ENCODE measurements at places on chromosomes 6 and 20. TPM values are rescaled to one million over a fixed set of nuclear protein-coding genes. Genes with fewer than 3 reads are reported as not detected.

The TTK gene
- total RNA-seq = 0.55 TPM

- H3K27ac ChIP-seq = no peak overlapping the region
- no peak for DNase-seq
- H3K4me1 ChIP-seq = no peaks in the 10 kb centered on the region
- H3K27me3 ChIP-seq = no peaks in the 10 kb centered on the region
These were observed 2.2 kb downstream of the SMLR1 start for GRCh38 chr6:130829333-130829910.

DNA sequence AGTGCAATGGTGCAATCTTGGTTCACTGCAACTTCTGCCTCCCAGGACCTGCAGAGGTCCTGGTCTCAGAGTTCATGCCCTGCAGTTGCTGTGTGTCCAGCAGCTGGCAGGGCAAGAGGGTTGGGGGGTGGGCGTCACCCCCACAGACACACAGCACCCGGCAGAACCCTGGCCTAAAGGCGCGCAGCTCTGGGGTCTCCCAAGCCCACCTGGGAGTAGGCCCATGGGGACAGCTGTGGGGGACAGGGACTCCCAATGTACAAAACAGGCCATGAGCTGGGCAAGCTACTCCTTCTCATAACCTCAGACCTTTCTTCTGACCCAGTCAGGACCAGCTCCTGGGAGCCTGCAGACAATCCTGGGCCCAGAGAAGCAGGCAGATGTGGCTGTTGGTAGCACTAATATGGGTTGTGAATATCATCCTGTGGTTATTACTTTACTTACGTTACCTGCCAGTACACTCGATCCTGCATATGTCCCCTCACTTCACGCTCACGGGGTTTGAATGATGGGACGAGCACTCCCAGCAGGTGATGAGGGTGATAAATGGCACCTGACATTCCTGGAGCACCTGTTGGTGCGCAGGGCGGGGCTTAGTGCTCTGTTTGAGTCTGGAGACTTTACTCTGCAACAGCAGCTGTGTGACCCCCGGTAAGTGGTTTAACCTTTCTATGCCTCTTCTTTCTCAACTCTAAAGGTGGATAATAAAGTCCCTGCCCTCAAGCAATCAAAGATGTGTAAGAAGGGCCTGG, 39.9 kb upstream of the SULF2 start:
- no peak overlapping the region for H3K27ac ChIP-seq
- no peaks in the 10 kb centered on the region for H3K36me3 ChIP-seq
- no peaks in the 10 kb centered on the region for H3K4me1 ChIP-seq

The SMIM26 gene
- 59.5 TPM for total RNA-seq

- H3K4me1 ChIP-seq = no peaks in the 10 kb centered on the region
- H3K27ac ChIP-seq = no peak overlapping the region
- no peak for DNase-seq
- no peaks in the 10 kb centered on the region for H3K27me3 ChIP-seq
These were observed 31.8 kb upstream of the DAAM2 start for GRCh38 chr6:39760226-39760952.

- H3K4me3 ChIP-seq = no peak overlapping the region
- H3K27ac ChIP-seq = no peak overlapping the region
- H3K4me1 ChIP-seq = peaks cover 9% of the 10 kb centered on the region
- no peaks in the 10 kb centered on the region for H3K27me3 ChIP-seq
These were observed 47.0 kb downstream of the EZR start for GRCh38 chr6:158772172-158772571.

GRCh38 chr6:4794140-4794707, 18.0 kb downstream of the CDYL start:
- no peaks in the 10 kb centered on the region for H3K27me3 ChIP-seq
- H3K36me3 ChIP-seq = no peaks in the 10 kb centered on the region
- H3K4me1 ChIP-seq = peaks cover 6% of the 10 kb centered on the region
- H3K27ac ChIP-seq = no peak overlapping the region
- DNase-seq = no peak

The SLC22A7 gene
- not detected for total RNA-seq

DNA sequence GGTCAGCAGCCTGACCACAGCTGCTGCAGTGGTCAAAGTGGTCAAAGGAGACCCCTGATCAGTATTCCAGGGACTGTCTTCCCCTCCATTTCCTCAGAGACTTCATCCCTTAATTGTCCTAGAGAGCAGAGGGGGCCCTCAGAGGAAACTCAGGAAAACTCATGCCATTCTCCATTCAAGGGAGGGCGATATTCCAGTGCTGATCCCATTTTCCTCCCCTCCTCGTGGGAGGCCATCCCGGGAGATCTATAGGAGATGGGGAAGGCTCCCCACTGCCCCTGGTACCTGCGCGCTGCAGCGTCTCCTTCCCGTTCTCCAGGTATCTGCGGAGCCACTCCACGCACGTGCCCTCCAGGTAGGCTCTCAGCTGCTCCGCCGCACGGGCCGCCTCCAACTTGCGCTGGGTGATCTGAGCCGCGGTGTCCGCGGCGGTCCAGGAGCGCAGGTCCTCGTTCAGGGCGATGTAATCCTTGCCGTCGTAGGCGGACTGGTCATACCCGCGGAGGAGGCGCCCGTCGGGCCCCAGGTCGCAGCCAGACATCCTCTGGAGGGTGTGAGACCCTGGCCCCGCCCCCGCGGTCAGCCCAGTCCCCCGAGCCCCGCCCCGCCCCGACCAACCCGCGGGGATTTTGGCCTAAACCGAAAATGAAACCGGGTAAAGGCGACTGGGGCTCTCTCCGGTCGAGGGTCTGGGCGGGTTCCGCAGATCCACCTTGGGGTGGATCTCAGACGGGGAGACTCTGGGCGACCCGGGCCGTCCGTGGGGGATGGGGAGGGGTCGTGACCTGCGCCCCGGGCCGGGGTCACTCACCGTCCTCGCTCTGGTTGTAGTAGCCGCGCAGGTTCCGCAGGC, 878 bp downstream of the HLA-C start:
- H3K4me1 ChIP-seq = peaks cover 5% of the 10 kb centered on the region
- H3K36me3 ChIP-seq = peaks cover 9% of the 10 kb centered on the region
- DNase-seq = peak; percentile 82
- H3K27ac ChIP-seq = peak overlapping the region; percentile 96

DNA sequence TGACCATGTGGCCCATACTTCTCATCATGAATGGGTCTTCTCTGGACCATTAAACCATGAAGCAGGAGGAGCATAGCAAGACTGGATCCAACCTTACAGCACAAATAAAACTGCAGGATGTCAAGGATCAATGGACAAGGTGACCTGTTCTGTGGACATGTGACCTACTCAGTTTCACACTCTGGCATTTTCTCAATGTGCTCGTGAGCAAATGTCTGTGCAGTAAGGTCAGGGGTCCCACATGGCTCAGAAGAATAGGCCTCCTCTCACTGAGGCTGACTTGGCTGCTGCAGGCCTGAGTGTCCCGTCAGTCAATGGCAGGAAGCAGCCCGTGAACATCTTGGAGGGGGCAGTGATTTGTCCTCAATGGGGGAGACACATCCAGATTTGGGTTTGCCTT, 60.2 kb upstream of the IL20RA start:
- no peak for DNase-seq
- no peaks in the 10 kb centered on the region for H3K4me1 ChIP-seq
- no peaks in the 10 kb centered on the region for H3K36me3 ChIP-seq
- H3K4me3 ChIP-seq = no peak overlapping the region
- H3K27me3 ChIP-seq = no peaks in the 10 kb centered on the region
- H3K27ac ChIP-seq = no peak overlapping the region

The BTBD3 gene
- 31.1 TPM for total RNA-seq

GRCh38 chr6:40410821-40411220, 176.3 kb downstream of the LRFN2 start:
- no peak for DNase-seq
- H3K27ac ChIP-seq = no peak overlapping the region
- H3K4me3 ChIP-seq = no peak overlapping the region

DNA sequence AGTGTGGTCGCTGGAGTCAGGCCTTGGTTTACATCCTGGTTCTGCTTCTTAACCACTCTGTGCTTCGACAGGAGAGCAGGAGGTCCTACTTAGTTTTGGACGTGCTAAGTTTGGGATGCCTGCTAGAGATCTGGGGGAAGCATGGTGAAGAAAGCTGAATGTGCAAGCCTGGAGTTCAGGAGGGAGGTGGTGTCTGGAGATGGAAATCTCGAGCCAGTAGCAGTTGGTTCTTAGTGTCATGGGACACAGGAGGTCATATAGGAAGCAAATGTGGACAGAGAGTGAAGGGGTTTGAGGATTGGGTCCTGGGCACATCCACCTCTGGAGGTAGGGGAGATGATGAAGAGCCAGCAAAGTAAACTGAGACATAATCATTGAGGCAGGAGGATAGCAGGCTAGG, 131.4 kb downstream of the SYCP2 start:
- H3K4me3 ChIP-seq = no peak overlapping the region
- H3K27ac ChIP-seq = no peak overlapping the region
- no peaks in the 10 kb centered on the region for H3K4me1 ChIP-seq
- peaks cover 5% of the 10 kb centered on the region for H3K27me3 ChIP-seq
- no peaks in the 10 kb centered on the region for H3K36me3 ChIP-seq
- no peak for DNase-seq

The ESR1 gene
- total RNA-seq = 5.7 TPM

DNA sequence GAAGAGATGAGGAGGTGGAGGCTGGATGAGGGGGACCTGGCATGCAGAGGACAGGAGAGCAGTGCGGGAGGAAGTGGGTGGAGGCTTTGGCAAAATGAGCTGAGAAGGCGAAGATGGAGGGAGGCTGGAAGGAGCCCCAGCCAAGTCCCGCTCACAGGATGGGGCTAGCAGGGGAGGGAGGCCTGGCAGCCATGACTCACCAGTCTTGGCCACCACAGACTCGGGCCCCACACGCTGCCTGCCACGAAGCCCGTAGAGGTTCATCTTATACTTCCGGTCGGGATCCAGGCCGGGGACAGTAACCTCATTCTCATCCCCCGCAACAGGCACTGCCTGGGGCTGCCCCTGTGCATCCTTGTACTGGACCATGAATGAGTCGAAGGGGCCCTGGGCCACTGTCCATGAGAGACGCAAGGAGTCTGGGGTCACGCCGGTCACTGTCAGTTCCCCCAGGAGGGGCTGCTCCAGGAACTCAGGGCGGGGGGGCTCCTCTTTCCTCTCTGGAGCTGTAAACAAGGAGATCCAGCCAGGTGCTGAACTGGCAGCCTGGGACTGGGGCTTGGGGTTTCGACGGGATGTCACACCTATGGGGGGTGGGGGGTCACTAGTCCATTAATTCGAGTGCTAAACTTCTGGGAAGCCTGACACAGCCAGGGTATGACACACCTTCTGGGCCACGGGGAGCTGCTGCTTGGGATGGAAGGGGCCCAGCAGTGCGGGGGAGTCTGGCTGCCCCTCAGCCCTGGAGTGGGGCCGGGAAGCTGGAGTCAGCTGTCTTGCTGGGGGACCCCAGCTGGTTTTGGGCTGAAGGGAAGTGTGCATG, 27.8 kb downstream of the TNXB start:
- H3K4me3 ChIP-seq = no peak overlapping the region
- H3K27me3 ChIP-seq = no peaks in the 10 kb centered on the region
- peak overlapping the region; percentile 58 for H3K27ac ChIP-seq
- H3K36me3 ChIP-seq = peaks cover 43% of the 10 kb centered on the region

GRCh38 chr20:18851629-18852028, 38.0 kb downstream of the SCP2D1 start:
- no peak overlapping the region for H3K4me3 ChIP-seq
- no peaks in the 10 kb centered on the region for H3K27me3 ChIP-seq
- no peak overlapping the region for H3K27ac ChIP-seq
- DNase-seq = no peak
- no peaks in the 10 kb centered on the region for H3K36me3 ChIP-seq

The DNPH1 gene
- total RNA-seq = 27.6 TPM

GRCh38 chr6:17242087-17242486, 39.1 kb upstream of the RBM24 start:
- H3K4me1 ChIP-seq = no peaks in the 10 kb centered on the region
- H3K36me3 ChIP-seq = no peaks in the 10 kb centered on the region
- no peak overlapping the region for H3K4me3 ChIP-seq
- no peaks in the 10 kb centered on the region for H3K27me3 ChIP-seq
- no peak overlapping the region for H3K27ac ChIP-seq

The DZANK1 gene
- total RNA-seq = 2.7 TPM

DNA sequence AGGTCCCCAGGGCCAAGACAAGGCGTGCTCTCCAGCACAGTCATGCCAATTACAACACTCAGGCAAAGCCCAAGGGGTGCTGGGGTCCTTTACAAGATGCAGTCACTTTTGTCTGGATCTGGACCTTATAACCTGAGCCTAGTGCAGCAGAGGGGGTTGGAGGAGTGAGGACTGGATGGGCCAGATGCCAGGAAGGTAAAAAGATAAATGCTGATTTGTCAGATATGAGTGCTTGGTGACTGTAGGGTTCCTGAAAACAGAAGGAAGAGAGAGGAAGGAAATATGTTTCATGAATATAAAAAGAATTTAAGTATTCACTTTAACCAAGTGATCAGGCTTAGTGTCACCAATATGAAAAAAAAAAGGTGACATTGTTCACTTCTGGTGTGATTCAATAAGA, 43.4 kb upstream of the TFAP2A start:
- H3K27me3 ChIP-seq = no peaks in the 10 kb centered on the region
- H3K4me3 ChIP-seq = no peak overlapping the region
- H3K4me1 ChIP-seq = no peaks in the 10 kb centered on the region
- H3K27ac ChIP-seq = no peak overlapping the region
- no peak for DNase-seq
- H3K36me3 ChIP-seq = no peaks in the 10 kb centered on the region

The RNF144B gene
- total RNA-seq = 82.4 TPM

DNA sequence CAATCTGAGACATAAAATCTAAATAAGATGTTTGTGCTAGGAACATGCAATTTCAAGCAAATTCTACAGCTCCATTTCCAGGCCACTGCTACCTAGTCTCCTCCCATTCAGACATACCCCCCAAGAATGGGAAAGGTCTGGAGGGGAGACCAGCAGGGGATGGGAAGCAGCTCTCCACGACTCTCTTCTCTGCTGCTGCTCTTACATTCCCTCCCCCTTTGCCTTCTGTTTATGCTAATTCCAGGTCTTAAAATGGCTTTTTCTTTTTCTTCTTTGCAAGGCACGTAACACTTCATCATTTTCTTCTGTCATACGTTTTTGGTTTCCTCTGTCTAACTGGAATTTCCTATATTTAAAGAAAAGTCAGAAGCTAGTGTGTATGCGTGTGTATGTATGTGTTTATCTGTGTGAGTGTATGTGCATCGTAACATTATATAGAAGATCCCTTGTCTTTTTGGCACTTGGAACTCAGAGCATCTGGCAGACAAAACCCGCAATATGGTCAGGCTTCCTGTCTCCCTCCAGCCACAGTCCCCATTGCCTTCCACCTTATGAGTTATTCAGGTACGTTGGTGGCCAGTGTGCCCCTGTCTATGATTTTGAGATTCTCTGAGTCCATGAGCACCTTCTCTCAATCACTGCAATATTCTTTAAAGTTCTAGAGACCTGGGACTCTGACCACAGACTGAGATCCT, 493.7 kb downstream of the BTBD3 start:
- H3K36me3 ChIP-seq = no peaks in the 10 kb centered on the region
- DNase-seq = no peak
- no peak overlapping the region for H3K27ac ChIP-seq
- no peak overlapping the region for H3K4me3 ChIP-seq
- no peaks in the 10 kb centered on the region for H3K4me1 ChIP-seq

- H3K27me3 ChIP-seq = no peaks in the 10 kb centered on the region
- DNase-seq = peak; percentile 81
- H3K27ac ChIP-seq = peak within 1 kb of the TSS; percentile 97
- no peaks in the 10 kb centered on the region for H3K36me3 ChIP-seq
- peaks cover 28% of the 10 kb centered on the region for H3K4me1 ChIP-seq
- peak within 1 kb of the TSS; percentile 72 for H3K4me3 ChIP-seq
These were observed at the start of gene ATXN1 for GRCh38 chr6:16760516-16761470. Gene ATXN1 (minus strand): TSS chr6:16761460.
